Activated CD8-positive, alpha-beta memory T cell treated with anti-CD3 and anti-CD28 coated beads, Interleukin-2, amount 10 ng/mL, durations not matched to agents 7 days and 5 days (primary cell): ENCODE measurements at places on chromosomes 7 and 10. TPM values are rescaled to one million over a fixed set of nuclear protein-coding genes. Genes with fewer than 3 reads are reported as not detected.

GRCh38 chr7:83466187-83466923 is 182.6 kb downstream of the SEMA3E start:
- H3K36me3 ChIP-seq = no peaks in the 10 kb centered on the region
- DNase-seq = no peak
- no peaks in the 10 kb centered on the region for H3K27me3 ChIP-seq
- H3K27ac ChIP-seq = no peak overlapping the region

KCNIP2 gene
- 2.3 TPM for total RNA-seq

GRCh38 chr7:138564365-138564764 is 104.3 kb downstream of the TRIM24 start:
- DNase-seq = no peak
- no peak overlapping the region for H3K27ac ChIP-seq
- H3K27me3 ChIP-seq = no peaks in the 10 kb centered on the region
- no peak overlapping the region for H3K4me3 ChIP-seq
- H3K4me1 ChIP-seq = no peaks in the 10 kb centered on the region
- peaks cover 82% of the 10 kb centered on the region for H3K36me3 ChIP-seq

- H3K4me3 ChIP-seq = no peak overlapping the region
- no peaks in the 10 kb centered on the region for H3K27me3 ChIP-seq
- peak; percentile 49 for DNase-seq
- H3K36me3 ChIP-seq = peaks cover 1% of the 10 kb centered on the region
These were observed 32.4 kb upstream of the CCDC7 start for GRCh38 chr10:32413513-32413912.

PRKAR2B gene
- 1.3 TPM for total RNA-seq

GRCh38 chr7:75738604-75738974 is at the start of gene HIP1:
Gene HIP1, minus strand, starts transcription at chr7:75738941. Its CDS starts 21 bp downstream, at chr7:75738920.
- no peak for DNase-seq
- peaks cover 17% of the 10 kb centered on the region for H3K4me1 ChIP-seq
- peak within 1 kb of the TSS; percentile 91 for H3K4me3 ChIP-seq
- H3K36me3 ChIP-seq = peaks cover 2% of the 10 kb centered on the region

DNA sequence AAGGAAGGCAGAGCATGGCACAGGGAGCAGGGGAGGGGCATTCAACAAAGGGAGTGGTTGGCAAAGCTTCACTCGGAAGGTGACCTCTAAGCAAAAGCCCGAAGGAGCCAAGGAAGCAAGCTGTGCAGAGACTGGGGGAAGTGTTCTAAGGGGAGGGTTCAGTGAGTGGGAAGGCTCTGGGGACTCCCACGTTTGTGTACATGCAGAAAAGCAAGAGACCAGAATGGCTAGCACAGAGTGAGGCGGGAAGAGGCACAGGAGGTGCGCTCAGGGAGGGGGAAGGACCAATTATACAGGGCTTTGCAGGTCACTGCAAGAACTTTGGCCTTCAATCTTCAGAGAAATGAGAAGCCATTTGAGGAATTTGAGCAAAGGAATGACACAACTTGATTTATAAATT is 7.4 kb downstream of the ARHGAP21 start:
- H3K27me3 ChIP-seq = no peaks in the 10 kb centered on the region
- H3K36me3 ChIP-seq = peaks cover 7% of the 10 kb centered on the region
- no peak overlapping the region for H3K27ac ChIP-seq
- H3K4me1 ChIP-seq = peaks cover 19% of the 10 kb centered on the region
- DNase-seq = no peak

GRCh38 chr10:110616493-110617033 is 27.6 kb upstream of the RBM20 start:
- H3K27ac ChIP-seq = no peak overlapping the region
- peaks cover 4% of the 10 kb centered on the region for H3K27me3 ChIP-seq
- DNase-seq = no peak
- H3K4me1 ChIP-seq = peaks cover 48% of the 10 kb centered on the region
- H3K4me3 ChIP-seq = no peak overlapping the region

DNA sequence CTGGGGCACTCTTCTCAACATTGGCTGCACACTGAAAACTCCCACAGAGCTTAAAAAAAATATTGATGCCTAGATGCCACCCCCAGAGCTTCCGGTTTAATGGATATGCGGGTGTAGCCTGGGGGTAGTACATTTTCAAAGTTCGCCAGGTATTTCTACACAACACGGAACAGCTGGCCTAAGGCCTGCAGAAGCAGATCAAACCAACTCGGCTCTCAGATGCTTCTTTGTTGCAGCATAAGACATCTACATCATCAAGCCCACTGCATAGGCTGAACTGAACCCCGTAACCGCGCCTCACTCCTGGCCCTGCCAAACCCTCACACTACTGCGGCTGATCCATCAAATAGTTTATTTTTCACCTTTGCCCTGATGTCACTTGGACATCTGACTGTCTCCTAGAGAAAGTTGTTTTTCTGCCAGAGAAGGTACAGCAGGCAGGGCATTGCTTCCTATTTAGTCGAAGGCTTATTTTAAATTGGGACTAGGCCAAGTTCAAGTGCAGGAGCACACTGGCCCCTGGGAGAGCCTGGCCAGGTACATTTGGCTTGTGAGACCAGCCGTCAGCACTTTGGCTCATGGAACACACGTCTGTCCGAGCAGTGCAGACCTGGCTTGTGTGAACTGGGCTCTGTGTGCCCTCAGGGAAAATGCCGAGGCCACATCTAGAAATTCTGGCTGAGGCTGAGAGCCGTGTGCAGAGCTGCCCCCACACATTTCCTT is 113.3 kb downstream of the TACC2 start:
- no peaks in the 10 kb centered on the region for H3K36me3 ChIP-seq
- no peaks in the 10 kb centered on the region for H3K27me3 ChIP-seq
- no peak overlapping the region for H3K4me3 ChIP-seq
- DNase-seq = no peak
- H3K4me1 ChIP-seq = no peaks in the 10 kb centered on the region
- H3K27ac ChIP-seq = no peak overlapping the region

DNA sequence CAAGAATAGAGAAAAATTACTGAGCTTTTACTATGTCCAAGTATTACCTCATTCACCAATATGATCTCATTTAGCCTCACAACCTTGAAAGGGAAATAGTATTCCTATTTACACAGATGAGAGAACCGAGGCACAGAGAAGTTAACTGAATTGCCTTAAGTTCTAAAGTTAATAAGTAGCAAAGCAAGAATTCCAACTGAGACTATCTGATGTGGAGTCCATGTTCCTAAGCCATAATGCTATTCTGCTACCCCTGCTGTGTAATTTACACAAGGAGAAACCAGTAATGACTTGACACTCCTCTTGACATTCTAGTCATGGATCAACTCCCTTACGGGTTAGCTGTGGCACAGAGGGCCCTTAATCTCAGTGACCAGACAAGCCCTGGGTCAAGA is 60.7 kb downstream of the ABCB4 start:
- no peaks in the 10 kb centered on the region for H3K27me3 ChIP-seq
- no peak overlapping the region for H3K27ac ChIP-seq
- no peak for DNase-seq

- no peak overlapping the region for H3K4me3 ChIP-seq
- H3K4me1 ChIP-seq = peaks cover 10% of the 10 kb centered on the region
These were observed 2.8 kb upstream of the DEPP1 start for GRCh38 chr10:44981172-44982113.

AKR1D1 gene
- not detected for total RNA-seq

GRCh38 chr7:34842782-34843181 is 184.8 kb downstream of the NPSR1 start:
- no peak overlapping the region for H3K27ac ChIP-seq
- H3K27me3 ChIP-seq = peaks cover 7% of the 10 kb centered on the region
- DNase-seq = no peak
- H3K4me1 ChIP-seq = peaks cover 6% of the 10 kb centered on the region
- no peak overlapping the region for H3K4me3 ChIP-seq

DNA sequence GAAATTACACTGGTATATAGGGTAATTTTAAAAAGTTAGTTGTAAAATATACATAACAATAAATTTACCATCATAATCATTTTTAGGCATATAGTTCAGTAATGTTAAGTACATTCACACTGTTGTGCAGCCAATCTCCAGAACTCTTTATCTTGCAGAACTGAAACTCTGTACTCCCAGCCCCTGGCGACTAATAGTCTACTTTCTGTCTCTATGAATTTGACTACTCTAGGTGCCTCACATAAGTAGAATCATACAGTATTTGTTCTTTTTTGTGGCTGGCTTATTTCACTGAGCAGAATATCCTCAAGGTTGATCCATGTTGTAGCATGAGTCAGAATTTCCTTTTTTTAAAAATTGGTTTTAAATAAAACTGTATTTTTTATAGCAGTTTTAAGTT is 41.4 kb downstream of the NRF1 start:
- H3K4me1 ChIP-seq = peaks cover 17% of the 10 kb centered on the region
- H3K27ac ChIP-seq = no peak overlapping the region
- H3K36me3 ChIP-seq = peaks cover 25% of the 10 kb centered on the region
- no peak overlapping the region for H3K4me3 ChIP-seq
- H3K27me3 ChIP-seq = no peaks in the 10 kb centered on the region
- no peak for DNase-seq

DNA sequence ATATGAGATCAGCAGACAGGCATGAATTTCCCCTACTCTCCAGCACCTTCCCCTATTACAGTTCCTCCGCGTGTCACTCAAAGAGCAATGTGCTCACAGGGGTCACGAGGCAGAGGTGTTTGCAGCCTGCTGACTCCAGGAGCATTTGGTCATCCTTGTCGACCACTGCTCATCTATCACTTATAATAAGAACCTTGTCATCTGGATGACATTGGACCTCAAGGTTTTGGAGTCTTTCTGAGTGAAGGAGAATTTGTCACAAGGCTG is 32.9 kb upstream of the PLPP4 start:
- no peak overlapping the region for H3K4me3 ChIP-seq
- peaks cover 2% of the 10 kb centered on the region for H3K27me3 ChIP-seq
- H3K4me1 ChIP-seq = no peaks in the 10 kb centered on the region
